GF-D8 (cell line): ENCODE measurements at places on chromosomes 16 and 17.

GRCh38 chr17:78903101-78903779, at the start of gene CEP295NL:
Gene CEP295NL, minus strand, starts transcription at chr17:78903201. Its CDS starts 1,373 bp downstream, at chr17:78901828.
- no peak for DNase-seq

DNA sequence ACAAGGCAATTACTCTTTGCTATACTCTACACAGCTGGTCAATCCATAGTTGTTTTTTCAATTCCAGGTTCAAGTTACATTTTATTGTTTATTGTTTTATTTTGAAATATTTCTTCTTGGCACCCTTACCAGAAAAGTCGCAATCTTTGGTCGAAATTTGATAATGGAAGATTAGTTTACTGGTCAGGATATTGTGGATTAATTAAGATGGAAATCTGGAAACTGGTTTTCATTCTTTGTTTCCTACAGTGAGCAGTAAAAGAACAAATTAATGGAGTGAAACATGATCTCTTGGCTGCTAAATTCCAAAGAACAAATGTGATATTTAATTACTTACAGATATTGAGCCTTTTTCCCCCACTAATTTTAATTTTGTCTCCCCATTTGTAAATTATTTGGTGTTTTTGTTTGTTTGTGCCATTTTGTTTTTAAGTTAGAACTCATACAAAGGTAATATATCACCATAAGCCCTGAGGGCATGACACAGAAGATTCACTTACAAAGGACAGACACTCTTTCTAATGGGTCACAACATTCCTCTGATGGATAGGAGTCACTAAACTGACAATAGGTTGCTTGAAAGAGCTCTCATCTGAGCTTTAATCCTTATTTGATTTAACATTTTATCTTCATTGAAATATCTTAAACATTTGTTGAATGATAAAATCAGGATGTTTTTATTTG, 700.2 kb downstream of the KCNJ2 start:
- no peak for DNase-seq

DNA sequence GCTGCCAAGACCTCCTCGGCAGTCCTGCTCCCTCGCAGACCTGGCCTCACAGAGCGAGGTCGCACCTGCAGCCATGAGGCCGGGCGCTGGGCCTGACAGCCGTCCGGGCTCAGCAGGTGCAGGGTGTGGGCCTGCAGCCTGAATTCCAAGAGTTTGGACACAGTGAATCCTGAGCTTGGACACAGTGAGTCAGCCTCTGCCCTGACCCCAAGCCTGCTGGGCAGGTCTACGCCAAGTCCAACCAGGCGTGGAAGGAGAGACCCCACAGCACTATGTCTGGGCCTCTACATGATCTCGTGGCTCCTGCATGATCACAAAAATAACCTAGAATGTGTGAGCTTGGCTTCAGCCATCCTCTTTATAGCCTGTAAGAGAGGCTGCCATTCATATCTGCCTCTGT, 121.0 kb downstream of the C16orf95 start:
- no peak for DNase-seq

- no peak for DNase-seq
Measured at GRCh38 chr17:70217571-70217970, 48.2 kb downstream of the KCNJ2 start.

- DNase-seq, result no peak
Measured at GRCh38 chr16:76176153-76176552, 101.0 kb upstream of the CNTNAP4 start.

DNA sequence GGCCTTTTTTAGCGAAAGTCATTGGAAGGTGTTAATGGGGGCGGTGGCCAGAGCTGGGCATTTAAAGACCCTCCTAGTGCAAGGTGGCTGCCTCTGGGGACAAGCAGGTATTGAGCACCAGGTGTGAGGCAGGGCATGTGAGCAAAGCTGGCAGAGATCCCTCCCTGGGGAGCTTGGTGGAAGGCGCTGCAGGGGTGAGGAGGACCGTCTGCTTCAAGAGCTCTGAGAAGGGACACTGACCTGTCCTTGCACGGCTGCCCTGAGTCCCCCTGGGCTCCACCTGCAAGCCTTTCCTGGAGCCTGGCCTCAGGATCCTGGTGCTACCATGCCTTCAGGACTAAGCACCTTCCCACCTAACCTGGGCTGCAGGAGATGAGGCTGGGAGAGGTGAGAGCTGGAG, 127.0 kb upstream of the CIBAR2 start:
- DNase-seq, result no peak
